EL (cell line): ENCODE measurements at places on chromosomes 11 and 22.

DNA sequence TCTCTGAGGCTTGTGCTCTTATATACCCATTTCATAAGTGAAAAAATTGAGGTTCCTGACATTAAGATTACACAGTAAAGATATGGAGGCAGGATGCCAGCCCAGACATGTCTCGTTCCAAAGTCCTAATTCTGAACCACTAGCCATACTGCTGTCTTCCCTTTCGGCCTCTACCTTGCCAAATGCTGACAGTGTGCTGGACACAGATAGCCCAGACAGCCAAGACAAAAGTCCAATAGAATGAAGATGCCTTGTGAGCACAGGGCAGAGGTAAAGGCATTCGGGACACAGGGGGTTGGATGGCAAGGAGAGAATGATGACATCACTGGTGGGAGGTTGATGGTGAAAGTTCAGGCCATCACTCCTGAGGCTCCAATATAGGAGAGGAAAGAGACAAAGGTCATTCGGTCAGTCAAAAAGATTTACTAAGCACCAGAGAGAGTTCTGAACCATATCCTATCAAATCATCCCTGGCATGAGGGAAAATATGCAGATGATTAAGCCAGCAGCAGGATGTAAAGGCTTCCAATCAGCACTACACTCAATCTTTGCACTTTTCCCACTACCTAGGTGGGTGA is 174.0 kb upstream of the MTMR2 start:
- peak; percentile 64 for DNase-seq

DNA sequence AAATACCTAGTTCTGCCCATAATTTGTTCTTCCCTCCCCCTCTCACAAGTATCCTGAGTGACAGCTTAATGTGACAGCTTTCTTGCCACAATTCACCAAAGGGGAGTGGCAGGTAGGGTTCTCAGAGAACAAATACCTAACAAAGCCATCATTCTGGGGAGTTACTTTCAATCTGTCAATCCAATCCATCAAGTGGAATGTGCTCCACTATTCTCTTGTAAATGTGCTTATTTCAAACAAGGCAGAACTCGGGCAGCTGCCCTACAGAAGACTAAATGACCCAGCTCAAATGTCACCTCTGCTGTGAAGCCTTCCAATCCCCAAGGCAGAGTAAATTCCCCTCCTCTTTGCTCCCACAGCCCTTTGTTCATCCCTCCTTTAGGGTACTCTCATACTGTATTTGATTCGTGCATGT is 27.8 kb downstream of the LGR4 start:
- no peak for DNase-seq

DNA sequence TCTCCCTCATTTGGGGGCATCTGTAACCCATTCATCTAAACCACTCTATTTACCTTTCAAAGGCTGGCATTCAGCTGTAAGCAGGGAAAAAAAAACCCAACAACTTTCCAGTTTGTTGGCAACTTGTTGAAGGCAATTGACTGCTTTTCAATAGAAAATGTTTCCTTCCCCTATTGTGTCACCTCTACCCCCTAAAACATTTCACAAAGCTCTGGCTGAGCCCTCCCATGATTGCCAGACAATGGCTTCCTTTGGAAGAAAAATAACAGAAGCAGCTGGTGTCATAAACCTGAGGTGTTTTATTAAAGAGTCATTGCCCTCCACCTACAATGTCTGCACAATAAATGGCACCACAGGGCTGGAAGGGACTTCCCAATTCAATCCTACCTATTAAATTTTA is 22.1 kb upstream of the PSMA1 start:
- no peak for DNase-seq

DNA sequence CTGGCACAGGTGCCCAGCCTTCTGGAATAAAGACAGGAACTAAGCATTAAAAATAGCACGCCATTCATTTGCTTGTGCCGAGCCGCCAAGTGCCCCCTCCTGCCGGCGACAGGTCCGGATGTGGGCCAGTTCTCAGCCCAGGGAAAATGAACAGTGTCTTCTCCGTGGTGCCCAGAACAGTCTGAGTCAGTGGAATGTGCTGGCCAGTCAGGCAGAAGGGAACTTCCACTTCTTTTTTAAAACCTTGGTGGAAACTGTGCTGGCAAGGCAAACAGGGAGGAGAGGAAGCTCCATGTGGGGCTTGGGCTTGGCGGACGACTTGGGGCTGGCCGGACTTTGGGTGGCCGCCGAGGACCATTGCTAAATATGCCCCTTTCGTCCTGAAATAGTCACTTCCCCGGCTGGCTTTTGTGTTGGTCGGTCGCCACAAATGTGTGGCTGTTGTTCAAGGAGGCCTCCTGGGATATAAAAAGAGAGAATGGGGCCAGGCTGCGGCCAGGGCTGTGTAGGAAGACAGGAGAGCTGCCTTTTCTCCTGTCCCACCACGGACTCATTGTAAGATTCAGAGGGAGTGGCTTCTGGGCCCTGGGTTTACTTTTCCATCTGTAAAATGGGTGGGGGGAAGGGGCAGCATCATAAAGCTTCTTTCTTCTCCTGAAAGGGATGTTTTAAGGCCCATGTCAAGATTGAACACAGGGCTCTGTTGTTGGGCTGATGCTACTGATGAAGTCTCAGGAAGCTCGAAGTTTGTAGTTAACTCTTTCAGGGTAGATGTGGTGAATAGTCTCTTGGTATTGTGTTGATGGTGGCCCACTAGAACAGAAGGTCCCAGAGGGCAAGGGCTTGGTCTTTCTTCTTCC is 101.0 kb downstream of the PTPRJ start:
- DNase-seq = peak; percentile 86

- DNase-seq = peak; percentile 80
These were observed 83.5 kb downstream of the CTTN start for GRCh38 chr11:70481625-70482528.

DNA sequence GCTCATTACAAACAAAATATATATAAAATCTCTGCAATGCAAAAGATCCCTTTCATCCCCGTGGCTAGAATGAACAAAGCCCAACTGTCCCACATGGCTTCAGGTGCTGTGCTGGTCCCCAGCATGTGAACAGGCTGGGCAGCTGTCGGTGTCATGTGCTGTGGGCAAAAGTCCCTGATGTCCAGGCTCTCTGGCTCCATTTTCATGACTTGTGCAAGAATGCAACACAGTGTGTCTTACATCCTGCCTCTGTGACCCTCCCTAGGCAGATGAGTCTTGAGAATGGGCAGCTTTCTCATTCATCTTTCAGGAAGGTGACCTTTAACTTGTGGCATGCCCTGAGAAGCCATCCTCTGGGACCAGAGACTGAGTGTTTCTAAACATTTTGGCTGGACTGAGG is 14.5 kb downstream of the GUCD1 start:
- DNase-seq = no peak

DNA sequence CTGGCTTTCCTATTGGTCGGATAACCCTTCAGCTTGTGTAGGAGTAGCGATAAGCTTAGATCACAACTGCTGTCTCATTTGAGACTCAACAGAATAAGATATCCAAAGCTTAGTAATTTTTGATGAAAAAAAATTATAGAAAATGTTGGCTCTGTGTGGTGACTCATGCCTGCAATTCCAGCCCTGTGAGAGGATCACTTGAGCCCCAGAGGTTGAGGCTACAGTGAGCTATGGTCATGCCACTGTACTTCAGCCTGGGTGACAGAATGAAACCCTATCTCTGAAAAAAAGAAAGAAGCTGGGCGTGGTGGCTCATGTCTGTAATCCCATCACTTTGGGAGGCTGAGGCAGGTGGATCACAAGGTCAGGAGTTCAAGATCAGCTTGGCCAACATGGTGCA is 55.6 kb upstream of the RRM1 start:
- peak; percentile 40 for DNase-seq

GRCh38 chr11:9201372-9202162 is 63.6 kb downstream of the DENND5A start:
- no peak for DNase-seq

- peak; percentile 84 for DNase-seq
These were observed 1.4 kb downstream of the TMEM109 start for GRCh38 chr11:60915248-60915914.

DNA sequence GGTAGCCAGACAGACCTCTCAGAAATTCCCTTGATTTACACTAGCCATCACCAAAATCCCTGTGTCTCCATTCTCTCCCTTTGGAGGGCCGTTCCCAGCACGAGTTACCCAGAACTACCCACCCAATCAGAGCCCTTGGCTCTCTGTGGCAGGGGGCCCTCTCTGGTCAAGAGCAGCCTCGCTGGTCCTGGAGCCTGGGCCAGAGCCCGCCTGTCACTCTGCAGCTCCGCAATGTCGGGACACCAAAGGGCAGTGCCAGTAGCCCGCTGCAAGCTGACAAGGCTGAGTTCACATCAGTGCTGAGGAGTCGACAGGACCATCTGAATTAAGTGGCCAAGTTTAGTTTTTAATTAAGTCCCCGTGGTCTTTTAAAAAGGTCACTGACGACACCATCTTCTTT is 241.6 kb downstream of the ST3GAL4 start:
- no peak for DNase-seq

- DNase-seq = peak; percentile 34
These were observed 20.3 kb downstream of the MMP20 start for GRCh38 chr11:102604875-102605274.

- no peak for DNase-seq
These were observed 763 bp upstream of the MS4A7 start for GRCh38 chr11:60377401-60378136.
